ENCODE measurements at places on chromosomes 2 and 18.

DNA sequence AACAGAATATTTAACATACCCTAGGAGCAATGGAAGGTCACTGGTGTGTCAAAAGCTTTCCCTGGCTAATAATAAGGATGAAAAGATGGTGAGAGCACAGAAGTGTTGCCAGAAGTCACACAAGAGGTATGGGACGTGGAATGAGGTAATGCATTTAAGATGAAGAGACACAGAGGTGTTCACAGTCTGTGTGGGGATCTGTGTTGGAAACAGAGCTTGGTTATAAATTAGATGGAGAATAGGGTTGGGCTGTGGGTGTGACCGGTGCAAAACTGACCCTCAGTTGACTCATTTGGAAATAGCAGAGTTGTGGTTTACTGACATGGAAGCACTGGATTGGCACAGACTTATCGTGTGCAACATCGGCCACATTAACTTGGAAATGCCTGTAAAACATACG, 372.5 kb downstream of the SATB2 start:
- DNase-seq: no peak

DNA sequence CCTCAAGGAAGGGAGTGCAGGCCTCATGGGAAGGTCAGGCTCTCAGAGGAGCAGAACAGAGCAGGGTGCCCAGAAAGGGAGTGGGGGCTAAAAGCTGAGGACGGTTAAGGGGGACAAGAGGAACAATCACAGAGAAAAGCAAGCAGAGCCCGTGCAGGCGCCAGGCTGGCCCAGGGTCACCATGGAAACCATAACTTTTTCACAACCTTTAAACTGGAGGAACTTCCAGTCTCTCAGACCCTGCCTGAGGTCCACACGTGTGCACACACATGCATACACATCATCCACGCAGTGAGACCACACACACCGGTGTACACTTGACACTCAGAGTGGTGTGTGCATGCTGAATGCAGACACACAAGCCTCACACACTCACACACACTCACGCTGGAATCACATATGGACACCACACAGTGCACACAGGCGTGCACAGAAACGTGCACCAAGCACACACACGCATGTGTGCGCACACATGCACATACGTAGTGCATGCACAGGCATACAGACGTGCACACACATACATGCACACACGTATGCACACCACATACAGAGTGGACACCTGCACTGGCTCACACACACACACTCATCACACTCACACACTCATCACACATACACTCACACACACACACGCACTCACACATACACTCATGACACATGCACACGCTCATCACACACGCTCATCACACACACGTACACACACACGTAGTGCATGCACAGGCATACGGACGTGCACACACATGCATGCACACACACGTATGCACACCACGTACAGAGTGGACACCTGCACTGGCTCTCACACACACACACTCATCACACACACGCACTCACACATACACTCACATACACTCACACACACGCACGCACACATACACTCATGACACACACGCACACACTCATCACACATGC, 37.2 kb upstream of the SNED1 start:
- DNase-seq: no peak

DNA sequence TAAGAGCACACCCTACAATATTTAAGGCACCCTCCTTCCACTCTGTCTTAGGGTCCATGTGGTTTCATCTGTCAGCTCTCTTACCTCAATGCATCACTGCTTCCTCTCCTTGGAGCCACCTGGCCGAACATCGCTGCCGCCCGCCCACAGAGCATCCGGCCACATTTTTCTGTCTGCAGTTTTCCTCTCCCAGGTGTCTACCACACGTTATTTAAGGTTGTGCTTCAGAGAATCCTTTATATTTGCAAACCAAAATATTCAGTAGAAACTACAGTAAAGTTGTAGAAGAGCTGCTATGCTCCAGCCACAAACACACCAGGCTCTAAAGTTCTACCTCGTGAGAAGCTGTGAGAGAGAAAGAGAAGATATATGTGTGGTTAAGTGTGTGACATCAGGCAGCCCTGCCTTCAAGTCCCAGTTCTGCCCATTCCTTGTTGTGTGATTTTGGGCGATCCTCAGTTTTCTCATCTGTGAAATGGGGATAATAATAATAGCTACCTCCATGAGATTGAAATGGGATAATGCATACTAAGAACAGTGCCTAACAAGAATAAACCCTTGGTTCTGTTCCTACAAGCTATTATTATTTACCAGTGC, 4.9 kb upstream of the STK17B start:
- DNase-seq: peak; percentile 53

GRCh38 chr18:59690186-59690982, 6.8 kb downstream of the CCBE1 start:
- DNase-seq: no peak

Data from T-helper 2 cell (primary cell).